Activated T-helper 9 cell treated with anti-CD3 and anti-CD28 coated beads, Interleukin-2, amount 50 U/mL, for 16 hours (primary cell): ENCODE measurements at places on chromosomes 13 and 19.

GRCh38 chr19:6663236-6664201, 6.4 kb downstream of the TNFSF14 start:
- no peak for DNase-seq

GRCh38 chr13:43235028-43235427, 211.6 kb downstream of the DNAJC15 start:
- no peak for DNase-seq

DNA sequence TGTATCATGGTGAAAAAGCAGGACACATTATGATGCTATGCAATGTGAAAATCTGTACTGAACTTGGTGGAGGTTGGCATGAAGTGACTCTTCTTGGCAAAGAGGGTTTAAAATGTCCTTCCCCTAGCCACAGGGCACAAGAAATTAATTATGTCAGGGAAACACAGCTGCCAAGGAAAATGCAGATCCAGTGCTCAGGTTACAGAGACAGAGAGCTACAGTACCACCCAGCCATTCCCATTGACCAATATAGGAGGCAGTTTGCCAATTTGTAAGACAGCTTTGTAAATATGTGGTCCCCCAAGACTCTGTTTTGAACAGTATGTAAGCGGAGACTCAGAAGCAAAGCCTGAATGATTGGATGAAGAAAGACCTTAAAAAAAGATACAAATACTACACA, 69.4 kb upstream of the KLF12 start:
- no peak for DNase-seq

DNA sequence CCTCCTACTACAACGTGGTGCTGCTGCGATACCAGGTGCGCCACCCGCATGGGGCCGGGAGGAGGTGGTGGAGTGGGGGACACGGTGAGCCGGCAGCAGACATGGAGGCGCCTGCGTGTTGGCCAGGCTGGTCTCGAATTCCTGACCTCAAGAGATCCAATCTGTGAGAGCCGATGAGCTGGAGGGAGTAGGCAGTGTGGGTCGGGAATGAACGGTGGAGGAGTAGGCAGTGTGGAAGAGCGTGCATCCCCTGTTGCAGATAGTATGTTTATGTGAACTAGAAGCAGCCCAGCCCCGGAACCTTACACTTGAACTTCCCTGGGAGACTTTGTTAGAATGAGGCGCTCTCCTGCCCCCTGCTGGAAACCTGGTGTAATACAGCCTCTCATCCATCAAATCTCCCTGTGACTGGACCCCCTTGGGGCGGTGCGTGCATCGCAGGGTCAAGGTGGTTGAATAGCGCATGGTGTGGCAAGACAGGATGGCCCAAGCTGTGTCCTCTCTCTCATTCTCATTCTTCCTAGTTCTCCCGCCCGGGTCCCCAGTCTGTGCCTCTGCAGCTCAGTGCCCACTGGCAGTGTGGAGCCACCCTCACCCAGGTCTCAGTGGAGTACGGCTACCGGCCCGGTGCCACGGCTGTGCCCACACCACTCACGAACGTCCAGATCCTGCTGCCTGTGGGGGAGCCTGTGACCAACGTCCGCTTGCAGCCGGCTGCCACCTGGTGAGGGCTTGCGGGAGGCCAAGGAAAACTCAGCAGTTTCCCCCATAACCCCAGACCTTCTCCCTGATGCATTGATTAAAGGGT, 10.5 kb upstream of the B3GNT3 start:
- peak; percentile 51 for DNase-seq

DNA sequence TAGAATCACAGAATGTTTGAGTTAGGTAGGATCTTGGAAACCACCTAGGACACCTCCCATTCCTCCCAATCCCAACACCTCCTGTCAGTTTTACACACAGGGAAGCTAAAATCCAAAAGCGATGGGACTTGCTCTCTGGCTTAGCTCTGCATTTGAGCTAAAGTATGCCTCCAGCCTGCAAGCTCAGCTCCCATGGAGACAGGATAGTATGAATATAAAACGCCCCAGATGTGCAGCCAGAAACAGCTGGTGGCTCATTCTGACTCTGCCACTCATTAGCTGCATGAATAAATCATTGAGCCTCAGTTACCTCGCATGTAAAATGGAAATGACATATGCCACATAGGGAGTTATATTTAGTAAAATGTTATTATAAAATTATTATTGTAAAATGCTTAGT, 336.0 kb downstream of the SUCLA2 start:
- no peak for DNase-seq

GRCh38 chr19:58182577-58182988, 278 bp upstream of the ZNF274 start:
- DNase-seq, result peak; percentile 76

- DNase-seq, result no peak
Measured at GRCh38 chr13:108609353-108609752, 20.1 kb upstream of the MYO16 start.

- DNase-seq, result no peak
Measured at GRCh38 chr19:33269016-33269415, 33.3 kb downstream of the CEBPA start.

- no peak for DNase-seq
Measured at GRCh38 chr13:66886264-66886663, 343.9 kb downstream of the PCDH9 start.

DNA sequence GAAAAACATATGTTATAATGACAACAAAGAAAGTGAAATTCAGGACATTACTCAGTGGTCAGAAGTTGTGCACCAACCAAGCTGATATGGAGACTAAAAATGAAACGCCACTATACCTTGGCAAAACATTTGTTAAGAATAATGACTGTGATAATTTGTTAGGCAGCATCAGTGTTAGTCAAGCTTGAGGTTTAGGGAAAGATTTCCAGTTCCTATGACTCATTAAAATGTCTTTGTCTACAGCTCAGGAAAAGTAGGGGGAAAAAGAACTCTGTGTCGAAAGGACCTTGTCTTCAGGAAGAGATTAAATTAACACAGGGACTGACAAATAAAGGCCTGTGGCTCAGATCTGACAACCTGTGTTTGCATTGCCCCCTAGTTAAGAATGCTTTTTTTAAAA, 764.1 kb upstream of the SLITRK6 start:
- DNase-seq, result no peak
